CD8-positive, alpha-beta T cell (primary cell): ENCODE measurements at places on chromosomes 7 and 10.

DNA sequence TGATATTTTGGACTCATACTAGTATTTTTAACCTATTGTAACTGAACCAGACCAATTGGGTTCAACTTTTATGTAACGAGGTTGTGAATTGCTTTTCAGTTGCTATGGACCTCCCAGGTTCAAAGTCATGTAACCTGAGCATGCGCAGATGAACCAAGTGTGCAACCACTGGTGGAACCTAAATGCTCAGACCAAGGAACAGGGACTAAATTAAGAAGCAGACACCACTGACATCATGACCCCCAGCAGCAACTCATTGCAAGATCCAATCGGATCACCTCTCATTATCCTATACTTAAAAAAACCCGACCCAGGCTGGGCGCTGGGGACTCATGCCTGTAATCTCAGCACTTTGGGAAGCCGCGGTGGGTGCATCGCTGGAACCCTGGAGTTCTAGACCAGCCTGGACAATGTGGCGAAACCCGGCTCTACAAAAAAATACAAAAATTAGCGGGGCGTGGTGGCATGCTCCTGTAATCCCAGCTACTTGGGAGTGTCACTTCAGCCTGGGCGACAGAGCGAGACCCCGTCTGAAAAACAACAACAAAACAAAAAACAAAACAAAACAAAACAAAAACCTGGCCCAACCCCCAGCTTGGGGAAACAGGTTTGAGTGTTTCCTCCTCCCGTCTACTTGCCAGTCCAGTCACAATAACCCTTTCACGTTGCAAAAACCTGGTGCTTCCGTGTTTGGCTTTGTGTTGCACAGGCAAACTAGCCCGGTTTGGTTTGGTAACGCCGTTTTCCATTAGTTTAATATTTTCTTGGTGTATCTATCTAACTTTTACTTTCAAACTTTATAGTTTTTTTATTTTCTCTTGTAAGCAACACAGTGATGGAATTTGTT lies 11.3 kb upstream of the ZNF518A start:
- DNase-seq: no peak

DNA sequence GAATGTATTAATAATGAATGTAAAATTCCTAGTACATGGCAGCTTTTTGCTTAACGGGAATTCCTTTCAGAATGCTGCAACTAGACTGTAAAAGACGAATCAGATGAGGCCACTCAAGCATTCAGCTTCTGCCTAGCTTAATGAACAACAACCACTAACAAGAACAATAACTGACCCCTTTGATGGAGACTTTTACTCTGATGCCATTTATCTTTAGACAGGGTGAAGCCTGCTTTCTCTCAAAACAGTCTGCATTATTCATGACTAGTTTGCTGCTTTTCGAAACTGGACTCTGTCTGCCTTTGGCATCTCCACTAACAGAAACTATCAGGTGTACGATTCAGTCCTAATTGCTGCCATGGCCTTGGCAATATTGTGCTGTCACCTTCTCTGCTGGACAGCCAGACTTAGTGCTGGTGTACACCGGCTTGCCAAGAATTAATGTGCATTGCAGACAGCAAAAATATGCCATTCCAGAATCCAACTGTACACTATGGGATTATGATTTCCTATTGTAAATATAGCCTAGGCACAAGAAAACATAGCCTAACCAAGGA lies 295.5 kb upstream of the CDC14C start:
- DNase-seq: no peak

GRCh38 chr10:128850647-128851046 lies 616.4 kb upstream of the MGMT start:
- DNase-seq: no peak

DNA sequence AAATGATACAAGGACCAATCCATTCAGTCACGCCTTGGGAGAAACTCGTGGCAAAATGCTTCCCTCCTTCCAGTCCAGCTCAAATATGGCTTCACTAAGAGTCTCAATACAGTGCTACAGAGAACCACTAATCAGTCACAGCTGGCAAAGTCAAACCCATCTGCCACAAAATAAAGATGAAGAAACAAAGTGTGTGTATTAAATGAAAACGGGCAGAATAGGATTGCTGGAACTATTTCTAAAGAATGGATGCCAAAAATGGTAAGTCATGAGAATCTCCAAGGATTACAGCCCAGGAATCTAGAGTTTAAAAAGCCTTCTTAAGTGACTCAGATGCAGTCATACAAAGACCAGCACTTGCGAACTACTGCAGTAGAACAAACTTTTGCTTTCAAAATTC lies 61.9 kb downstream of the CACUL1 start:
- no peak for DNase-seq

GRCh38 chr10:104242545-104242944 lies 10.4 kb upstream of the CFAP43 start:
- DNase-seq: no peak

GRCh38 chr7:105838627-105839231 lies 37.7 kb downstream of the ATXN7L1 start:
- DNase-seq: no peak

DNA sequence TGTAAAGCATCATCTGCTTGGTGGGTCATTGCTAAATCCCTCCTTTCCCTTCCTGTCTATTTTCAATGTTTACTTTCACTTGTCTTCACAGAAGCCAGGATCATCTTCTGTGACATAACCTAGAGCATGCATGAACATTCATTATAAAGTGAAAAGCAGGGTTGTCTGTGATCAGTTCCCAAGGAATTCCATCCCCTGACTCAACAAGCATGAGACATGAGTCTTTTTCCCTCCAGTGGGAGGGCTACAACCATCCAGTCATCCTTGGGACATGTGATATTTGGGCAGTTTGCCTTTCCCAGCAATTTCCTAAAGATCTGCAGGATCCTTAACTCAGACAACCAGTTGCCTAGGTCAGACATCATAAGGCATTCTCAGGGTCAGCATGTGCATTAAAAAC lies 166.3 kb upstream of the TMEM196 start:
- no peak for DNase-seq

DNA sequence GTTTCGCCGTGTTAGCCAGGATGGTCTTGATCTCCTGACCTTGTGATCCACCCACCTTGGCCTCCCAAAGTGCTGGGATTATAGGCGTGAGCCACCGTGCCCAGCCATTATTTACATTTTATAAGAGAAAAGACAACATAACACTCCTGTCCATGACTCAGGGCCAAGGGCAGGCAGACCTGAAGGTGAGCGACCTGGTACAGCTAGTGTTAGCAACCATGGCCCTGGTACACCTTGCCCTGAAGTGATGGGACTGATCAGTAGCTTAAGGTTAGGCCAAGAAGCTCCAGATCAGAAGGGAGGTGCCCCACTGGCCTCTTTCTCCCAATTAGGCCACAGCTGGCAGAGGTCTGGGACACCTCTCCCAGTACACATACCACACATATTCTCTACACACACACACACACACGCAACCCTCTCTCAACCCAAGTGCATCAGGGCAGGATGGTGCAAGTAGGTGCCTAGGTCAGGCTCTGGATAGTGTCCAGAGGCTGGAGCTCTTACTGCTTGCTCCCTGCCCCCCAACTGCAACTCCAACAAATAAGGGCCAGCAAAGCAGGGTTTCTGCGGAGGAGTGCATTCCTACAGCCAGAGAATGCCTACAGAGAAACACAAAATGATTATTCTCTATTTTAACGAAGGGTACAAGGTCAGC lies 43.8 kb downstream of the DPCD start:
- DNase-seq: no peak

GRCh38 chr7:3806516-3806915 lies 505.5 kb downstream of the SDK1 start:
- no peak for DNase-seq

- DNase-seq: no peak
Observed at GRCh38 chr10:76717141-76717540, 920.5 kb downstream of the KCNMA1 start.

DNA sequence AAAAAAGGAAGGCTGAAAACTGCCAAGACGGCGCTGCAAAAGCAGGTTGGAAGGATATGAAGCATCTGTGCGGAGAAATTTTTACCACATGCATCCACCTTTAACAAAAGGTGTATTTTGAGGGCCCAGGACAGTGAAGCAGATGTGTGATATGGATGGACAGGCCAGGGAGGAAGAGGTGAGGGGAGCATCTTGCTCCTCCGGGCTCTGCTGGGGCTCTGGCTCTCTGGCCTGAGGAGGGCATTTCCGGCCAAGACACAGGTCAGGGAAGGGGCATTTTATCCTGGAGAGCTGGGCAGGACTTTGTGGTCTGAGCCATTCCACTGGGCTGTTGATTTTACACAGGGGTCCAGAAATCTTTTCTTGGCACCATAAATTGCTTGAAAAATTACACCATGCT lies 175.1 kb downstream of the ZMYND11 start:
- DNase-seq: no peak

- no peak for DNase-seq
Observed at GRCh38 chr7:140209866-140210609, 33.3 kb upstream of the KDM7A start.

DNA sequence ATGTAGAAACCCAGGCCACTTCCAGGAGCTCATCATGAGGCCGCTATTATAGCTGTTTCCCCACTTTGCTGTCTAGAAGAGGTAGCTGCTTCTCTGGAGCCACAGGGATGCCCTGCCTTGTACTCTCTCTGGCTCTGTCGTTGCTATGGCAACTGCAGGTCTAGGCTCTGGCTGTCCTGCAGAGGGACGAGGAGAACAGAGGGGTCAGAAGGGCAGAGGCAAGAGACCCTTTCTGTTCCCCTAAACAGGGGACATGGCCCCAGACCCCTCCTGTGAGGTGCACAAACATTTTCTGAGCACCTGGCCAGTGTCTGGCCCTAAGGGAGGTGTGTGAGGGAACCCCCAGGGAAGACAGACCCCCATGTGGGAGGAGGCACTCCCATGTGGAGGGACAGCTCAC lies 31.4 kb downstream of the ITPRIP start:
- DNase-seq: no peak

- no peak for DNase-seq
Observed at GRCh38 chr7:69736126-69736810, 138.0 kb downstream of the AUTS2 start.
